ENCODE measurements at places on chromosomes 2 and 18. TPM values are rescaled to one million over a fixed set of nuclear protein-coding genes. Genes with fewer than 3 reads are reported as not detected.

DNA sequence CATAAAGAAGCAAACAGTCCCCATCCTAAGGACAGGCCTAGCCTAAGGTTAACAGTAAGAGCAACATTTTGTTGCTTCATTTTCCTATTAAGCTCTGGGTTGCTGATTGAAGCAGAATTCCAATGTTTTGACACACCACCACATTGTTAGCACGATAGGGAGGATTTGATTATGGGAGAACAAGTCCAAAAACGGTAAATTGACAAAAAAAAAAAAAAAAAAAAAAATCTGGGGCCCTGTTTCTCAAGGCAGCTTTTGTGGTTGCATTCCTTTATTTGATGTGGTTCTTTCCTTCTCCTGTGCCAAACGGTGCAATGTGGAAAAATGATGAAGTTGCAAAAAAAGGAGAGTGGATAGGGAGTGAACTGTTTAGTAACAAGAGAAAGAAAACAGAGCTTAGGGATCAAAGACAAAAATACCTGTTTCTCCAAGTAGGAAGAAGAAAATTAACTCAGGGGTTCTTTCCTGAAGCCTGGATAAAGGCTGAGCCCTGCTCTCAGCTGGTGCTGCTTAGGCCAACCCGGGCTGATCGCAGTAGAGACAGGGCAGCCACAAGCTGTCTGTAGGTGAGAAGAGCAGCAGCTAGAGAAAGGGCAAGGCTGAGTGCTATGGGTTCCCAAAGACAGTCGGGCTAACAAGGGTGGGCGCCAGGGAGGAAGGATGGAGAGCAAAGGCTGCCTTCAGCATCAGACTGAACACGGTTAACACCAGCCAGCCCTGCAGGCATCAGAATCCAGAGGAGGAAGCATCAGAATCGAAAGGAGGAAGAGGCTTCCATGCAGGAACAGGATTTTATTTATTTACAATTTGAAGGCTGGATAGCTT is 167.8 kb upstream of the FOSL2 start:
- DNase-seq, result no peak

DNA sequence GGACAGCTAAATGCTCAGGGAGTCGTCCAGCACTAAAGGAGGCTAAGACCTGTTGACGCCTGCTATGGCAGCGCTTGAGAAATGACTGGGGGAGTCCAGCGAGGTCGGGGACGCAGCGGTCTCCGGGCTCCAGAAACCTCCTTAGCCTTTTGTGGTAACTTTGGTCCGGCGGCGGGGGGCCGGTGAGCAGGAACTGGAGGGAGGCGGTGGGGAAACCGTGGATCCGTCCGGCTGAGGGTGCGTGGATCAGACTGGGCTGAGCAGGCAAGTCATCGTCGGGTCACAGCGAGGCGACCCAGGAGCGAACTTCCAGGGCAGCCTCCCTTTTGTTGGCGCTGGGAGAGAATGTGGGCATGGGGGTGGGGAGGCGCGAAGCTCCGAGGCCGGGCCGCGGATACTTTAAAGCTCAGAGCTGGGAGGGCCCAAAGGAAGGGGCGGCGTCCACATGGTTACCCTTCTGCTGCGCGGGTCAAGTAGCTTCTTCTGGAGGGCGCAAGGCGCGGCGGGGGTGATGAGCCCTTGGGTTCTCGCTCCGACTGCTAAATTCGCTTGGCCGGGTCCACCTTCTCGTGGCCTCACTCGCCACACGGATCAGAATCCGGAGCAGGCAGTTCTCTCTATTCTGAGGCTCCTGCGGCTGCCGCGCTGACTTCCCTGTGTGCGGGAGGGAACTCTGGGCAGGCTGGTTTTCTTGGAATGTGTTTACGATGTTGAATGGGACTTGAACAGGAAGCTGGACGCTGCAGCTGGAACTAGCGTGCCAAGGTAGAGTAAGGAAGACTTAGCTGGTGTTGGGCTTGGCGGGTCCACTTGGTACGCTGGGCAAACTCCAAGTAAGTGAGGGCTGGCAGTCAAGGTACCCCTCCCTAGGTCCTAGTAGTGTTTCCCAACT is 920 bp downstream of the GULP1 start:
- DNase-seq, result peak; percentile 85

Gene DNMT3A
- polyA plus RNA-seq, result 119 TPM

DNA sequence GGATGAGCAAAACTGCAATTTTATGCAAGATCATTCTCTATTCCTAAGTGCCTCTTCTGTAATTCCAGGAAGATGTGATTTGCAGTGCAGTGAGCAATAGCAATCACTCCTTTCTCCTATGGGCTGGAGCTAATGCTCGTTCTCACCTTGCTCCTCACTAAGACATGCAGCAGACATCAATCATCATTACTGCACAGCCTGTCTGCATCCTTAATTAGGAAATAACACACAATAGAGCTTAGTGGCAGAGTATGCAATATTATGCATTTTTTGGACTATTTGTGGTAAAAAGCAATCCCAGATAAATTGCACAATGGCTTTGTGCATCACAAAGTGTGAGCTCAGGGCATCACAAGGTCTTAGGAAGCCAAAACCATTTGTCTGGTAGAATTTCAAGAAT is 32.6 kb upstream of the RAPH1 start:
- DNase-seq, result no peak

DNA sequence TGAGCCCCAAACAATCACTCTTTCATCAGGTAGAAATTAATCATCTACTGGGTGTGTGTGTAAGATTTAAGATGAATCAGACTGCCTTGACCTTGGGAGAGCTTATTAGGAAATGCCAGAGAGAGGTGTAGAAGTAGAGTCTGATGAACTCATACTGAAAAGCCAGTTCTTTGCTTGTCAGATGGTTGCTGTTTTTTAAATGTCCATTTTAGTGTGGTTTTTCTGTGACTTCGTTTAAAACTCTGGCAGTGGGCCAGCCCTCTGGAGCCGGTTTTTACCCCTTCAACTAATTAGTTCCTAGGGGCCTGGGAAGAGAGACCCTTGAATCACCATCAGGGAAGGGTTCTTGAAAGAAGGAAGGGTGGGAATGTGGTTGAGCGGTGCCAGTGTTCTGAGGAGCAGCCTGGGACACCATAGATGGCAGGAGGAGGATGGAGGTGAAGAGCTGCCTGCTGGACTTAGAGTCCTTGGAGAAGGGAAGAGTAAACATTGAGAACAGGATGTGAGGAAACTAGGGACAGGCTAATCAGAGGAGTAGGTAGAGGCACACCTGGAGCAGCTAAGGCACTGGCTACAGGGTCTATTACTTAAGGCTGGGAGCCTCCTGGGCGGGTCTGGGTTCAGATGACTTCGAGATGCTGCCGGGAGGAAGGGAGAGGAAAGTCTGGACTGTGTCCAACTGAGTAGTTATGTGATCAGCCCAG is 66.1 kb downstream of the LRRFIP1 start:
- no peak for DNase-seq

DNA sequence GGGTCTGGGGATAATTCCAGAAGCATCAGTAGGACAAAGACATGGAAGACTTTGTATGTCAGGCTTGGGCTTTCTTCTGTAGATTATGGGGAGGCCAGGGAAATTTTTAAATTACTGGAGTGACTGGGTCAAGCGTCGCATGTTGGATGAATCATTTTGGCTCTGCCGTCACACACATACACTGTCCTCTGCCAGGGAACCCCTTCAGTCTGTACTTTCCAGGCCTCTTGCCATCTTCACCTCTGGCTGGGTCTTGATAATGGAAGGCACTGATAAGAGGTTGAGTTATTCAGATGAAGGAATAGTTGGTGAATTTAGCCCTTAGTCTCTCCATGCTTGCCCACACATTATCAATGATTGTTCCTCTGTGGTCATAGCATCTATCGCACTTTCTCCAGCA is 895.1 kb upstream of the CELF4 start:
- no peak for DNase-seq

Gene CRYGD
- polyA plus RNA-seq, result not detected

GRCh38 chr2:23571527-23572282 is 186.7 kb downstream of the KLHL29 start:
- no peak for DNase-seq

DNA sequence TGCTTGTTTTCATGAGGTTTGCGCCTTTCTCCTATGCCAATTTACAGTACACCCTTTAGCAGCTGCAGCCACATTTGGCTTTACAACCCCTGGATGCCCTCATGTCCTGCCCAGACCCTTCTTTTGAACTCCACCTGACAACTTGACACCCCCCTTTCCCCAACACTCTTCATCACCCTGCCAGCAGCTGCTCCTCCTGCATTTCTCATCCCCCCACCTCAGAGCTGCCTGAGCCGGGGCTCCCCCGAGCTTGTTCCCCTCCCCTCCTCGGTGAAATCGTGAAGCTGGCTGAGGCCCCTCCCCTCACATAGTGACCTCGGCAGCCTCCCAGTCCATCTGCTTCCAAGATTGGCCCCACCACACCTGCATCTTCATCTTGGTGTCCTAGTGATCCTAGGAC is 40.5 kb downstream of the LRRFIP1 start:
- no peak for DNase-seq

Gene GLS
- polyA plus RNA-seq, result 125 TPM

Gene FEV
- polyA plus RNA-seq, result not detected

- no peak for DNase-seq
Observed at GRCh38 chr2:146624430-146625160, 1220.2 kb upstream of the ACVR2A start.

GRCh38 chr18:10908760-10909159 is 240.6 kb downstream of the PIEZO2 start:
- DNase-seq, result no peak

DNA sequence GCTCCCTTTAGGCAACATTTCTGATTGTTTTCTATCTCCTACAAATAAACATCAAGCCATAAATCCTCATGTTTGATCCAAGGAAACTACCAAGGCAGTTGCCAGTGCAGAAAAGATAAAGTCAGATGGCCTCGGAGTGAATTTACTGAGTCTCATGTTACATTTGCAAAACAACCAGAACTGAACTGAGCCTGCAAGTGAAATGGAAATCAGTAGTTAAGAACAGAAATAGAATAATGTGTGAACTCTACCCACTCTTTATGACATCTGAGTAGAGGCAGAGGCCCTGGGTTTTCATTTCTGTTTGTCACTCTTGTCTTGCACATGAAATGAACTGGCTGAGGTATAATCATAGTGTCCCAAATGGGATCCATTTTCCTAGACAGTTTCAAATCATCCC is 20.4 kb upstream of the DAPL1 start:
- DNase-seq, result no peak

DNA sequence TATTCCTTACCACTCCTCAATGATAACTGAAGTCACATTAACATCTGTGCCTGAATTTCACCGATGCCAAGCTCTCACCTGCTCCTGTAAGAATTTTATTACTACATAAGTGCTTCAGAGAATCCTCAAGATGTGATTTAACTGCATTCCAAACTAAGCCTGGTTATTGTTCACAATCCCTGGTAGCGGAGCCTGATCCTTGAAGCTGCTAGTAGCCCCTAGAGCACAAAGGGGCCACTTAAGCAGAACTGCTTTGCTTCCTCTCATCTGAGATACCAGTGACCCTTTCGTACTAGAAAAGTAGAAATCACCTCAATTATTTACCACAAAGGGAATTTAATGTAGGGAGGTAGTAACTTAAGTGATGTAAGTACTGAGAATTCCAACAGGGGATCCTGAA is 529.6 kb downstream of the CPS1 start:
- no peak for DNase-seq

GRCh38 chr18:58320907-58321561 is 277.0 kb downstream of the NEDD4L start:
- DNase-seq, result no peak

Gene PECR
- polyA plus RNA-seq, result 10.5 TPM

Measured in left lung (tissue), 14 donors.